ENCODE measurements at places on chromosomes 1 and 21.
A peak's percentile ranks its signal among the peaks of the same experiment; 100 is the strongest.

GRCh38 chr21:35511696-35512162 lies 462.6 kb upstream of the RUNX1 start:
- no peaks in the 10 kb centered on the region for H3K36me3 ChIP-seq
- no peak overlapping the region for H3K27ac ChIP-seq
- H3K27me3 ChIP-seq = no peaks in the 10 kb centered on the region
- H3K4me3 ChIP-seq = no peak overlapping the region
- no peak for DNase-seq

DNA sequence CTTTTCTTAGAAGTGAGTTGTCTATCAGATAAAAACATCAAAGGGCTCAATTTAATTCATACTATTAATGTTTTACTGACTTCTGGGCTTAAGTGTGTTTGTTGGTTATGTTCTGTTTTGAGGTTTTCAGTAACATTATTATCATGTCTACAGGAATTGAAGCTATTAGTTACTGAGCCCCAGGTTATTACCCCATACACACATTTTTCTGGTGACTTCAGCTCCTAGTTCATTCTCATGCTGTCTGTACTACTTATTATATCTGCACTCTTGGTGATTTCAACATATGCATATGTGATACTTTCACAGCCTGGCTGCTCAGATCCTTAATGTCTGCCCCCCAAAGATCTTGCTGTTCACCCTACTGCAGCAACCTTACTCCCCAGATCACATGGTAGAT lies 27.0 kb upstream of the SGIP1 start:
- H3K27me3 ChIP-seq = peaks cover 38% of the 10 kb centered on the region
- H3K27ac ChIP-seq = no peak overlapping the region
- no peak for DNase-seq
- H3K4me1 ChIP-seq = no peaks in the 10 kb centered on the region

DNA sequence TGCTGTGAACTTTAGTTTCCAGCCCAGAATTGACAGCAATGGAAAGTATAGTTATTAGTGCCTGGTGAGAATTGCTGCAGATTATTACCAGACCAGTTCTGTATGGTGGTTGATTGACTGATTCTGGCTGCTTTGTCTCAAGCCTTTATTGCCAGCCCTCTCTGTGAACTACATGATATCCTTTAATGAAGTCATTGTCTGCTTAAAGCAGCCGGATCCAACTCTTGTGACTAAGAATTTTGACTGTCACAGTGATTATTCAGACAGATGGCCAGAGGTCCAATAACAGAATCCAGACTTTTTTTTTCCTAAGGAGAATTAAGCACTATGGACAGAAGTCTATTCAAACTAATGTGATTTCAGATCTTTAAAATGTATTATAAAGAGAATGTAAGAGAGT lies 1548.6 kb upstream of the B3GALT2 start:
- no peaks in the 10 kb centered on the region for H3K27me3 ChIP-seq
- no peak for DNase-seq
- no peak overlapping the region for H3K27ac ChIP-seq
- no peaks in the 10 kb centered on the region for H3K4me1 ChIP-seq
- H3K4me3 ChIP-seq = no peak overlapping the region

- H3K4me1 ChIP-seq = peaks cover 6% of the 10 kb centered on the region
- no peaks in the 10 kb centered on the region for H3K27me3 ChIP-seq
- peaks cover 50% of the 10 kb centered on the region for H3K36me3 ChIP-seq
Observed at GRCh38 chr21:42570362-42570761, 56.7 kb downstream of the SLC37A1 start.

DNA sequence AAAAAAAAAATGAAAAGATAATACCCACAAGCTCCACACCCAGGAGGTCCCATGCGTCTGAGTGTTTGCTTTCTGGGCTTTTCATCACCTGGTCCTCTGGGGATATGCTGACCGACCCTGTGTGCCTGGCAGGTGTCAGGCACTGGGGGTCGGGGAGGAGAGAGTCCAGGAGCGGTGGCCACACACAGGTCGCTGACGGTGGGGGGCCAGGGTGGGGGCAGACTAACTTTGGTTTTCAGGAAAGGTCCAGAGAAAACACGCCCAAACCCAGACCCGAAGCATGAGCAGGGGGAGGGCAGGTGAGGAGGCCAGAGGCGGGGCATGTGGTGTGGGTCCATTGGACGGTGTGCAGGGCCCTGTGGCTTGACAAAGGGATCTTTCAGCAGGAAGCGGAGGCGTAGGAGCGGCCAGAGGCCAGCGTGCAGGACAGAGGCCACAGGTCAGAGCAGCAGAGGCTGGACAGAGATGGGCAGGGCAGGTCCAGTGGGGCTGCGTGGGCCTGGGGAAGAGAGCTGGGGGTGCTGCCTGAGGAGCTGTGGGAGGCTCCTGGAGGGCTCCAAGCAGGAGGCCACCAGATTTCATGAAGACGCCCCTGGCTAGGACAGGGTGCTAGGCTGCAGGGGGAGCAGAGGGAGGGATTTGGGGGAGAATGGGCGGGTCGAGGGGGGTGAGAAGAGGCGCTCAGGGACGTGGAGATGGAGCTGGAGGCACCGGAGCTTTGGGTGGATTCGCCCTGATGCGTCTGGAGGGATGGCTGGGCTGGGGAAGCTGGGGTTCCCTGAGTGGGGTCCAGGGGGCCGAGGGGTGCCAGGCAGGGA lies 15.8 kb downstream of the RNF223 start:
- H3K36me3 ChIP-seq = peaks cover 5% of the 10 kb centered on the region
- peaks cover 4% of the 10 kb centered on the region for H3K4me1 ChIP-seq
- peak overlapping the region; percentile 56 for H3K4me3 ChIP-seq
- H3K27ac ChIP-seq = peak overlapping the region; percentile 15
- peaks cover 41% of the 10 kb centered on the region for H3K27me3 ChIP-seq

DNA sequence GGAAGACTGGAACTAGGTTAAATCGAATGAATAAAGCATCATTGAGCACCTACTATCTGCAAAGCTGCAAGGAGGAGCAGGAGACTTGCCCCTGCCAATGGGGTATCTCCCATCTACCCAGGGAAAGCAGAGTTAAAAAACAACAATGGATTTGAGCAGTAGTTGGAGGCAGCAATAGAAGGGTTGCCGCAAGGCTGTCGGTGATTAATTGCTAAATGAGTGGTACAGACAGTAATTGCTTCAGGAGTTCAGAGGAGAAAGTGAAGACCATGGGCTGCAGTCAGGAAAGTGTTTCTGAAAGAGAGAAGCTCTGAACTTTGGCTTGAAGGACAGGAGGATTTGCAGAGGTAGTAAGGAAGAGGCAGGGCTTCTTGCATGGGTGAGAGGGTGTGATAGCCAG lies 152.9 kb downstream of the ACTL8 start:
- DNase-seq = no peak
- no peaks in the 10 kb centered on the region for H3K36me3 ChIP-seq
- no peak overlapping the region for H3K27ac ChIP-seq
- no peak overlapping the region for H3K4me3 ChIP-seq

GRCh38 chr1:229185963-229186362 lies 84.9 kb upstream of the RAB4A start:
- no peaks in the 10 kb centered on the region for H3K36me3 ChIP-seq
- H3K4me1 ChIP-seq = peaks cover 16% of the 10 kb centered on the region
- DNase-seq = no peak

GRCh38 chr1:57112148-57112547 lies 146.3 kb upstream of the C8B start:
- no peak for DNase-seq
- no peaks in the 10 kb centered on the region for H3K36me3 ChIP-seq
- peaks cover 19% of the 10 kb centered on the region for H3K4me1 ChIP-seq
- no peak overlapping the region for H3K4me3 ChIP-seq
- peaks cover 4% of the 10 kb centered on the region for H3K27me3 ChIP-seq

GRCh38 chr1:218429301-218429700 lies 84.2 kb downstream of the TGFB2 start:
- DNase-seq = no peak
- no peaks in the 10 kb centered on the region for H3K4me1 ChIP-seq
- H3K27ac ChIP-seq = no peak overlapping the region
- H3K4me3 ChIP-seq = no peak overlapping the region
- H3K36me3 ChIP-seq = peaks cover 5% of the 10 kb centered on the region

DNA sequence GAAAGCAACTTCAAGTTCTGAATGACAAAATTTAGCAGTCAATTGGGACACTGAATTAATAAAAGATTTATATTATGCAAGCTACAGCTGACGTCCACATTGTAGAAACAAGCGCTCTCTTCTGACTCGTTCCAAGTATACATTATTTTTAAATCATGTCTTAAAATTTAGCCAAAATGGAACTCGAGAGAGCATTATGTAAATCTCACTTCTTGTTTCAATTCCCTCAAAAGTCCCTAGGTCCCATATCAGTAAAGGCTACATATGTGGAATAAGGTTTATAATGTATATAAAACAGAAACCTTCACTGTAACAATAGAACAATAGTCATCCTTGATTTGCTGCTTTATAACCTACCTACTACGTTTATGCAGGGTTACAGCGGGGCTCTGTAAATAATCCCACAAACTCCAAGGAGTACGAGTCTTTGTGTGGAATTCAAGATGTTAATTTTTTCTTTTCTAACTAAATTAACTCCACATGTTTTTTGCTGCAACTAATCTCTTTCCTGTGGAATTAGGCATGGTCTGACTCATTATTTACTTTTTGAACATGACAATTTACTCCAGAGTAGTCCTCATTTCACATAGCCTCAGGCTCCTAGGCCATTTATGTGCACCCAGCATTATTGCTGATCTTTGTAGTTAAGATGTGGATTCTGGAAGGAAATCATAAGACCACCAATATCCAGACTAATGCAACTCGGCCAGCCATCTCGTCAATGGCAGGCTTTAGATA lies 785.1 kb downstream of the LTN1 start:
- H3K4me3 ChIP-seq = no peak overlapping the region
- H3K4me1 ChIP-seq = no peaks in the 10 kb centered on the region
- H3K36me3 ChIP-seq = no peaks in the 10 kb centered on the region
- no peak overlapping the region for H3K27ac ChIP-seq
- H3K27me3 ChIP-seq = no peaks in the 10 kb centered on the region
- DNase-seq = no peak
